Right cardiac atrium (tissue), 5 donors: ENCODE measurements at places on chromosomes 11 and 22. TPM values are rescaled to one million over a fixed set of nuclear protein-coding genes. Genes with fewer than 3 reads are reported as not detected.
A peak's percentile ranks its signal among the peaks of the same experiment; 100 is the strongest.

The MYBPC3 gene
- 1,256 TPM for total RNA-seq

The FAM111B gene
- 0.17 TPM for total RNA-seq

The CSF2RB gene
- 2.6 TPM for total RNA-seq

The SCUBE2 gene
- total RNA-seq, result 2.9 TPM

The KRTAP5-9 gene
- total RNA-seq, result not detected

The CCDC117 gene
- 13.3 TPM for total RNA-seq

DNA sequence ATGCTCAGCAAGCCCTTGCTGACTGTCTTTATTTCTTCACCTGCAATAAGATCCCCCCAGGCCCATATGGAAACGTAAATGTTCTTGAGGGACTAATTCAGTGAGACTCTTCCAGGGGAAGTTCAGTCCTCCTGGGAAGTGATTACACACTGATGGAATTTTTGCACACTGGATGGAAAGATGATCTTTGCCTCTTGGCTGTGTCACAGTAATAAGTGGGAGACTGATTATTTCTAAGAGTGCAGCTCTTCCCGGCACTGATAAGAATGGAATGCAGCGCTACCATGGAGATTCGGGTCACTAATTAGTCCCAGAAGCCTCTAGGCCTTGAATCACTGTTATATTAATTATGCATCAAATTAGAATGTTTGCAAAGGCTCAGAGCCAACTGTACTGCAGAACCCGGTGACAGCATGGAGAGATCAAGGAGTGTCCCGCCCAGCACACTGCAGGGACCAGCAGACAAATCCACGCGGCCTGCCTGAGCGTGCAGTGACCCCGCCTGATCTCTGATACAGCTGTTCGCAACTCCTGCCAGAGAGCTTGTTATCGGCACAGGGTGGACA is 178.3 kb downstream of the SNX19 start:
- peak; percentile 79 for DNase-seq

- DNase-seq, result no peak
Observed at GRCh38 chr11:8389029-8389996, 125.6 kb upstream of the LMO1 start.
